C1 segment of cervical spinal cord (tissue), 14 donors: ENCODE measurements at places on chromosomes 3 and 15.

DNA sequence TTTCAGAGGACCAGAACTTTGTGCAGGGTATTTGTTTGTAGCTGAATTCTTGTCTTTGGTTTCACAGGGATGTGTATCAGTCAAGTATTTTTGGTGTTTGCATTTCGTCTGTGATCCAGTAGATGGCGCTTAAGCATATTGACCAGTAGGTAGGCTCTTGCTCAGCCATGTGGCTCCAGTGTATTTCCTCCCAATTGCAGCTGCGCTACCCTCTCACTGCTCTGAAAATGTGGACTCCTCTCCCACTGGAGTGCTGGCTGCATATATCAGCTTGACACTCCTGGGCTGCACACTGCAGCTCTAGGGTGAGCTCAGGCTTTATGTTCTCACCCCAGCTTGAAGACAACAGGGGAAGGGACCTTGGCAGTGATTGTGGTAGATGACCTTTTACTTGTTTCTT is 1264.3 kb upstream of the ALCAM start:
- DNase-seq, result peak; percentile 1

DNA sequence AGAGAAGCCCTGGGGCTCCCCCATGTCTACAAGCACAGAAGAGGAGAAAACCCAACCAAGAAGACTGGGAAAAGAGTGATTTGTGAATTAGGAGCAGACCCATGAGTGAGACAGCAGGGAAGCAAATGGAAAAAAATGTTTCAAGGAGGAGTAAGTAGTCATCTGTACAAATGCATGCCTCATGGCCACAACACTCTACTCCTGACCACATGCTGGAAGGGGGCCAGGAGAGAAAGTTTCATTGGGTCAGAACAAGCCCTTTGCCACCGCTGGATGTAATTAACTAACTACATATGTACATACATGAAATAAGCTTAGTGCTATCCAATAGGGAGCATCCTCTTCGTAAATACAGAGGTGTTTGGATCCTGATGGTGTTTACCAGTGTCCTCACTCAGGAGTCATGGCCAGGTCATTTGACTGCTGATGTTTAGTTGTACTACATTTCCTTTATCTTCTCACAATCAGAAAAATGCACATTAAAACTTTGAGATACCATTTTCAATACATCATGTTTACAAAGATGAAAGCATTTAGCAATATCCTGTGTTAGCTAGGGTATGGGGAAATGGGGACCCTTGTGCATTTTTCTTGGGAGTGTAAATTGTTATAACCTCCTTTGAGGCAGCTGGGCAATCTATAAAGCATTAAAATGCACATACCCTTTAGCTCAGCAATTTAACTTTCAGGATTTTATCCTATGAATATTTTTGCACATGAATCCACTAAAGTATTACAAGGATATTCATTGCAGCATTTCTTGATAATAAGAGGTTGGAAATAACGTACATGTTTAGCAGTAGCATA is 27.1 kb downstream of the CLRN1 start:
- DNase-seq, result no peak

GRCh38 chr3:138774529-138775253 is 60.0 kb downstream of the PIK3CB start:
- DNase-seq, result peak; percentile 3

DNA sequence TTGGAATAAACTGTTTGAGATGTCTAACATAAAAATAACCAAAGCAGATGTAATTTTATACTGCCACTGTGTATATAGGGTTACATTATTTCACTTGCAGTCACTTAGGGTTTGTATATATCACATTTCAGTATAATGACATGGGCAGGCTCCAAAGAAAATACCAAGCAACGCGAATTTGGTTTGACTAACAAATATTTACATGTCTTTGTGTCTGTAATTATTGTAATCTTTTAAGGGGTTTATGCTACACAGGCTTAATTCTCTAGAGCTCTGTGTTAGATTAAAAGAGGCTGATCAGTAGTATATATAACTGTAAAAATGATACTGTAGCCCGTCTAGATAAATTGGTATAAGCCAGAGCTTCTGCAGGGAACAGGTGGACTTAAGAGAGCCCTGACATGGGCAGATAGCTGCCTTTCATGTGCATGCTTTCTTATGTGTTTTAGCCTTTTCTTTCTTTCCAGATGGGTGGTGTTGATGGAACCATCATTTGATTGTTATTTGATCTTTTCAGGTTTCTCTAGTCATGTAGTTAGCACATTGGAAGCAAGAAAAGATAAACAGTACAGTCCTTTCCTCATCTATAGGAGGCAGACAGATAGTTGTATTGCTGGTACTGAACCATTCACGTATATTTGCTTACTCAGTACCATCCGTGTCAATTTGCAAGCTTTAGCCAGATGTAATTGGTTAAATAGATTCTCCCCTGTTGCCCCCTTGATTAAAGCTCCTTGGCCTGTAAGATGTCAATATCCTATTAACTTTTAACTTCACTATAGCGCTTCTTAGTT is 86.1 kb downstream of the GALK2 start:
- no peak for DNase-seq

- no peak for DNase-seq
These were observed 97.6 kb downstream of the TPRG1 start for GRCh38 chr3:189269365-189269764.

GRCh38 chr3:53680028-53680427 is 166.2 kb downstream of the CHDH start:
- DNase-seq, result no peak

- DNase-seq, result no peak
These were observed 825 bp upstream of the RTP3 start for GRCh38 chr3:46496746-46497555.

- no peak for DNase-seq
These were observed 203.8 kb upstream of the HES1 start for GRCh38 chr3:193932136-193932535.

DNA sequence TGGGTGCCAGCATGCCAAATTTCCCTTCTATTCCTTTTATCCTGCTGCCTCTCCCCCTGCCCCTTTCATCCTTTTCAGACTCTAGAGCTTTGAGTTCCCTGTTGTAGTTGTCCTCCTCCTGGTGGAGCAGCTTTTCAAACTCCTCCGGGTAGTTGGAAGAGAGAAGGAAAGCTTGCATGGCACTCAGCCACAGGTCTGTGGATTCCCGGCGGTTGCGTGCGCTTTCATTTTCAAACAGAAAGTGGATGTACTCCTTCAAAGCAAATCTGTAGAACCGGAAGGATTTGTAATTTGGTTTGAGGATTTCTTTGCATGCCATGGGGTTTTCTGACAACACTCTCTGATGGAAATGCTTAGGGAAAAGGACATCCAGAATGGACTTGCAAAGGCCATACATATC is 68.1 kb upstream of the DCLK3 start:
- DNase-seq, result no peak

- DNase-seq, result no peak
These were observed 140.6 kb downstream of the HCN4 start for GRCh38 chr15:73228128-73228646.
